ENCODE measurements at places on chromosomes 12 and 14. TPM values are rescaled to one million over a fixed set of nuclear protein-coding genes. Genes with fewer than 3 reads are reported as not detected.
A peak's percentile ranks its signal among the peaks of the same experiment; 100 is the strongest.

DNA sequence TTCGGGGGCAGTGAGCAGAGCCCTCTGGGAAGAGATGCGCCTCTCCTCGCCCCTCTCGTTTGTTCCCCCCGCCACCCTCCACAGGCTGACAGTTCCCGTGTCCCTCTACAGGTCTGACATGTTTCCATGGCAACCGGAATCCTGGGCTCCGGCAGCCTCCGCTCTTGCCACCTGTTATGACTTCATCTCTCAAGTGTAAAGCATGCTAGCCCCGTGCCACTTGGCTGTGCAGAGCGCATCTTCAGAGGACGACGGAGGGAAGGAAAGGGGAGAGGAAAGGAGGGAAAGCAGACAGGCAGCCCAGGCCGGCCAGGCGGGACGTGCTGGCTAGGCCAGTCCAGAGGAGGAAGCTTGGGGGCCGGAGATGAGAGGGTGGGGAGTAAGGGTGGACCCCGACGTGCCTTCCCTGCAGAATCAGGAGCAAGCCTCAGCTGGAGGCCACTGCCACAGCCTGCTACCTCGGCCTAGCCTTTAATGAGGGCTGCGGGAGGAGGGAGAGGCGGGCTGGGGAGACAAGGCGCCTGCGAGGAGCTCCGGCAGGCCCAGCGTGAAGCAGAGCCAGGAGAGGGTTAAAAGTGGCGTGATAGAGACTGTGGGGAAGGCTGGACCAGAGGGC, 214.3 kb downstream of the DPF3 start:
- peak; percentile 50 for DNase-seq

NTS gene
- polyA plus RNA-seq, result 0.10 TPM

DNA sequence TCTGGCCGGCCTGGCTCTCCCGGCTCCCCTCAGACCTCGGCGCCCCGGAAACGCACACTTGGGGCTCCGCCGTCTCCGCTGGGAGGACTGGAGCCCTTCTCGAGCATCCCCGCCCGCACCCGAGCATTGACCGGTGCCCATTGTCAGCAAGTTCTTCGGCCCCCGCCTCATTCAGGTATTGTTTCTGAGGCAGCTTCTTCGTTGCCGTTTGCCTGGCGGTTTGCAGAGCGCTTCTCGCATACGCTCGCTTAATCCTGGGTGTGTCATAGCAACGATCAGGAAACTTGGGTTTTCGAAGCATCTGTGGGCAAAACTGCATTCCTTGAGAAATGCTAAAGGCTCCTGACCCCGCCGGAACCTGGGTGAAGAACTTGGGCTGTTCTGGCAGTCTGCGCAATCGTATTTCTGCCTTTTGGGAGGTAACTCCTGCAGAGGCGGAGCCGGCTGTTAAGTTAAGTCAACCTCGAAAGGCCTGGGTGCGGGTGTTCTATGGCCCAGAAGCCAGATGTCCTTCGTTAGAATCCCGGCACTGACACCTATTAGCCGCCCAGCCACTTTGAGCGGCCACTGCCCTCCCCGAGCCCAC, 518 bp downstream of the GSKIP start:
- DNase-seq, result peak; percentile 42

- DNase-seq, result no peak
These were observed 161.7 kb upstream of the EEA1 start for GRCh38 chr12:93090731-93091172.

DNA sequence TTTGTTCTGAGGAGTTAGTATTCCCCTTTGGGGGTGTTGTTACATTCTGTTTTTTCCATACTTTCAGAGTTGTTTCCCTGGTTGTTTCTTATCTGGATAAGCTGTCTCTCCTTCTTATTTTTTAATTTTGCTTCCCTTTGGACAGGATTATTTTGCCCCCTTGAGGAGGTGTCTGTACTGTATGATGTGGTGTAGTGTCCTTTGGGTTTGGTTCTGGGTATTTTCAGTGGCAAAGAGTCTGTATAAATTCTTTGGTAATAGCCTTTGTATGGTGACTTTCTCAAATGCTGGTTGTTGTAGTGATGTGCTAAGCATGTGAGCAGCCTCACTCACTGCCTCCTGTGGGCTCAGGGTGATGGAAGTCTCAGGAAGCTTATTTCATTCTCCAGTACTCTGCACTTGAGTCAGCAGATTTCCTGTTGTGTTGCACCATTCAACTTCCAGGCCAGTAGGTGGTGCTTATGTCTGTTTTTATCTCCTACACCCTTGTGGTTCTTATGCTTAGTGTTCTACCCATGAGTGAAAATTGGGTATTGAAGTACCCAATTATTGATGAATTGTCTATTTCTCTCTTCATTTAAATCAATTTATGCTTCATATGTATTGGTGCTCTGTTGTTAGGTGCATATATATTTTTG, 103.3 kb upstream of the PMCH start:
- DNase-seq, result no peak

LTBP2 gene
- 13.2 TPM for polyA plus RNA-seq

NAA25 gene
- polyA plus RNA-seq, result 6.2 TPM

DNA sequence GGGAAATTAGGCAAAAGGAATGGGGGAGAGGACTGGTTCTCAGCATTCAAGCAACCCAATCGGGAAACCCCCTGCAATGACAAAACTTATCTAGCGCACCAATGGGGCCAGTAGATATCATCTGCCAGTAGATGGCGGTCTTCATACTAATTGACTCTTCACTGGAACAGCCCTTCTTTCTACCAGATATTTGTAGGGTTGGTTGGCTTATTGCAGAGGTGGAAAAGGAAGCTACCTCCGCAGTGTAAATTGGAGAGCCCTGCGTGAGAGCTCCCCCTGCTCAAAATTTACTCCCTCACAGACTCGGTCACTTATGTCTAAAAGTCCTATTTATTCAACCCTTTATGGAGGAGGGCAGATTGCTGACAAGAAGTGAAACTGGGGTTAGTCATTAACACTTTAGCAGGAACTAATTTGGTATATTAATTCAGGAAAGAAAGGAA, 166.1 kb upstream of the CCND2 start:
- peak; percentile 75 for DNase-seq

- DNase-seq, result no peak
These were observed 133.0 kb downstream of the SOX5 start for GRCh38 chr12:23816394-23816851.

- no peak for DNase-seq
These were observed 97.8 kb downstream of the SPTSSA start for GRCh38 chr14:34364201-34364600.

TDRD9 gene
- 2.4 TPM for polyA plus RNA-seq

CRIP2 gene
- 216 TPM for polyA plus RNA-seq

DNA sequence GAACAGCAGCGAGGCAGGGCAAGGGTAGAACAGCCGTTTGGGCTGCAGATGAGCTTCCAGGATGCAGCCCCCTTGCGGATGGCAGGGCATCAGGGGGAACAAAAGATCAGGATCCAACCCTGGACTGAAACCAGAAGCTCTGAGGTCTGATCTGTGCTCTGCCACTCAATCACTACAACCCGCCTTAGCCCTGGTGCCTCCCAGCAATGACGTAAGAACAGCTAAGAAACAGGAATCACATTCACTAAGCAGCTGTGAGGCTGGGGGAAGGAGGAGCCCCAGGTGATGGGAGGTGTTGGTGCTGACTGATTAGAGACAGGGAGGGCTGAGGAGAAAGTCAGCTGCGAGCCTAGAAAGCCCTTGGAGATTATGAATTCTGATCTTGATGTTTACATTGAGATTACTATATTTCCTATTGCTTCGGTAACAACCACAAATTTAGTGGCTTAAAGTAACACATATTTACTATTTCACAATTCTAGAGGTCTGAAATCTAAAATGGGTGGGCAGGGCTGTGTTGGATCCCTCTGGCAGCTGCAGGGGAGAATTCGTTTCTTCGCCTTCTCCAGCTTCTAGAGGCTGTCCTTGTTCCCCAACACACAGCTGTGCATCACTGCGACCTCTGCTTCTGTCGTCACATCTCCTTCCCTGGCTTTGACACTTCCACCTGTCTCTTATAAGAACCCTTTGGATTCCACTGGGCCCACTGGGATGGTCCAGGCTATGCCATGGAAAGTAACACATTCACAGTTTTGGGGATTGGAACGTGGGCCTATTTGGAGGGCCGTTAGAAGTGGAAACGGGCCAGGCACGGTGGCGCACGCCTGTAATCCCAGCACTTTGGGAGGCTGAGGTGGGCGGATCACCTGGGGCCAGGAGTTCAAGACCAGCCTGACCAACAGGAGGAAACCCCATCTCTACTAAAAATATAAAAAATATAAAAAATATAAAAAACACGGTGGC, 6.1 kb upstream of the CD9 start:
- peak; percentile 64 for DNase-seq

DNA sequence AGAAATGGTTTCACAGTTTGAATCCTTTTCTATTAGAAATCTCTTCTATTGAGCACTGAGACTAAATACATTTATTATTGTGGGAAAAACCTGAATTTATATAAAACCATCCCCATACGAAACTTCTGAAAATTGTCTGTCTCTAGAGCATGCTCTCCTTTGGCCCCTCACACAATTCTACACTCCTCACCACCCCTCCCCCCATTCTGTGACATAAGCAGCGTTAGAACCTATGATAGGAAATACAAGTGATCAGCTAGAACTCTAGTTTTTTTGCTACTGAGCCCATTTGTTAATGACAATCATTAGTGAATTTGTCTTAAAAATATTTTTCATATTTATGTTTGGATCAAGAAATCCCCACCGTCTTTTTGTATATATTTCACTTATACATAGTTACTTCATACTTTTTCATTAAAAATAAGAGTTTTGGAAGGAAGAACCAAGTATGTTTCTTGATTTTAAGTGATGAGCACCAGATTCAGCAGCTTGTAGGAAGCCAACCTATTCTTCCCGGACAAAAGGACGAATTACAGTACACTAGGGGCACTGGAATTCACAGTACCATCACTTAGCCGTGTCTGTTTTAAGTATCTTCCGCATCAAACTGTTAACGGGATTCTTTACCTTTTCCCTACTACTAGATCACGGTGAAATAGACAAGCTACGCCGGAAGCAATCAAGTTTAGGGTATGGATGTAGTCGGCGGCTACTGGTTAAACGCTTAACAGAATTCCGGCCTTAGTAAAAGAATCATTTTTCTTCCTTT, 724 bp downstream of the GTSF1 start:
- DNase-seq, result no peak

DNA sequence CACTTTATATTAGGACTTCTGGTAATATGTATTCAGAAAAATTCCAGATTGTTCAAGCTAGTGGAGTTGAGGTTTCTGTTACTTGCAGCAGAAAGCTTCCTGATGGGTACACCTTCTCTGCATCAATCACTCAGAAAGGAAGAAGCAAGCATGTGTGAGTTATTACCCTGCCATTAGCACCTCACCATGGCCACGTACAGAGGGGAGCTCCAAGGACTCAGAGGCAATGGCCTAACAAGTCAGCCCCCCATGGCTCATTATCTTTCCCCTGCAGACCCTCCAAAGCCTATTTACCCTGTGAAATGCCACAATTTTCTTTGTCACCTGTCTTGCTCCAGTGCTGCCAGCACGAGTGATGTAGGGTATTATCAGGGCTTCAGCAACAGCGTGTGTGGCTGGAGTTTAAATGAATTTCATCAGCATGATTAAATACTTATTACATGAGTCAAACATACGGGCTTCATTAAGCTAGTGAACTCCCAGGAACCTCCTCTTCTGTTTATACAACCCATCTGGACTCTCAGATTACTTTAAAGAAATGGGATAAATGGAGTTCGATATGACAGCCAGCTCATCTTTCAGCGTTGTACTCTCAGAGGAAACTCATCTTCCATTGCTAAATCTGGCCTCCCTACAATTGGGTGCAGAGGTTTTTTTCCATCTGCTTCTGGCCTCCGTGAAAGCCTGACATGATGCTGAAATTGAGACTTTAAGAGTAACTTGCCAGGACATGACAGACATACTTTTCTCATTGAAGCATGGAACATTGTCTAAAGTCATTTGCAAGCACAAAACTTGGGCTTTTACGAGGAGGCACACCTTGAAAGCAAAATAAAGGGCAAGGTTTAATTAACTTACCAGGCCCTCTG, 135.9 kb downstream of the TMEM30B start:
- peak; percentile 99 for DNase-seq

RPS6KL1 gene
- polyA plus RNA-seq, result 6.3 TPM
